Thymus (tissue), 14 donors: ENCODE measurements at places on chromosomes 3 and 15. TPM values are rescaled to one million over a fixed set of nuclear protein-coding genes. Genes with fewer than 3 reads are reported as not detected.

Gene C3orf80
- polyA plus RNA-seq: 0.21 TPM

Gene RBP2
- polyA plus RNA-seq: 0.37 TPM

Gene GOLGA8T
- 0.07 TPM for polyA plus RNA-seq

Gene CATSPER2
- 4.9 TPM for polyA plus RNA-seq

Gene ZPLD1
- polyA plus RNA-seq: 0.11 TPM
